Lung microvascular endothelial cell (primary cell): ENCODE measurements at places on chromosomes 7 and 10.

DNA sequence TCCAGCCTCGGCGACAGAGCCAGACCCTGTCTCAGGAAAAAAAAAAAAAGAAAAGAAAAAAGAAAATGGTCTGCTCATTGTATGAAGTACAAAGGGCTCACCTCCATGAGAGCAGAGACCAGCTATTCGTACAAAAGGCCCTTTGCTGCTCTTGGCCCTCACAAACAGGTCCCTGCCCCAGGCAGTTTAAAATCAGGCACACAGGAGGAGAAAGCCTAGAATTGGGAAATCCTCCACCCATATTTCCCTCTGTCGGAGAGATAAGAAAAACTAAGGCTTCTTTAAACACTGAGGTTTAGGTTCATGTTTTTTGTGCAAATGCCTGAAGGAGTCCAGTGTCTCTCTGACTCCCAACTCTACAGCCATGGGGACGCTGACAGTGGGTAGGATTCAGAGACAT lies 15.1 kb downstream of the GNA12 start:
- DNase-seq: no peak

- peak; percentile 61 for DNase-seq
Observed at GRCh38 chr10:30215623-30216022, 133.5 kb downstream of the MTPAP start.

GRCh38 chr7:106617860-106618259 lies 43.1 kb downstream of the CCDC71L start:
- DNase-seq: no peak

- no peak for DNase-seq
Observed at GRCh38 chr10:84862551-84862950, 534.2 kb downstream of the CCSER2 start.

DNA sequence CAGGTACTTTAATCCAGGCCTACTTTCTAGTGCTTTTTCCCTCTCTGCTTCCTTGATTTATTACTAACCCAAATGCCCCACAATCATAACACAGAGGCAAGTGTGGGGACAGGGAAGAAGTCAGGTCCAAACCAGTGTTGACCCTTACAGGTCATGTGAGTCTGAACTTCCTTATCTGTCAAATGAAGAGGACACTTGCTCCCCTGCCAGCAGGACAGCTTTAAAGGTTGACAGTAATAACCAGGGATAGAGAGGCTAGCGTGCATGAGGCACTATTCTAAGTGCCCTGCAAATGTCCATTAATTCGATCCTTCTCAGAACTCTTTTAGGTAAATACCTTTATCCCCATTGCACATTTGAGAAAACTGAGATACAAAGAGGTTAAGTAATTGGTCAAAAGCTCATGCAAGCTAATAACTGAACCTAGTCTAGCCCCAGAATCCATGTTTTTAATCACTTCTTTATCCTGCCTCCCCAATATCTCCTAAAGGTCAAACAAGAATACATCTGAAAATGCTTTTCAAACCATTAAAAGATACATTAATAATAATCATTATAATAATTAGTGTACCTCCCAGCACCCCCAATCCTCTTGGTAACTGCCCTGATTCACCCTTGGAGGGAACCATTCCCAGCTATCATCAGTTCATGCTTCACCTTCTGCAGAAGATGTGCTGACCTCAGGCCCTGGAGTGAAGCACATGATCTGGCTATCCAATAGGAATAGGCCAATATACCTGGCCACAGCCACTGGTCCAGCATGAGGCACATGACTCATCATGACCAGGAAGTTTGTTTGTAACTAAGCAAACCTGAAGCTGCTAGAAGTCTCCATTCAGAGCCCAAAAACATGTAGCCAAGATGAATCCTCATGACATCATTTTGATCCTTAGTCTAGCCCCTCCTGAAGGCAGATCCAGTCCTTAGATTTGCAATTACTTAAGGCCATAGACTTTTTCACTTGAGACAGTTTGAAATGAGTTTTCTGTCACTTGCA lies 40.7 kb downstream of the SGMS1 start:
- no peak for DNase-seq

- peak; percentile 68 for DNase-seq
Observed at GRCh38 chr10:69757553-69758309, 44.0 kb upstream of the COL13A1 start.

DNA sequence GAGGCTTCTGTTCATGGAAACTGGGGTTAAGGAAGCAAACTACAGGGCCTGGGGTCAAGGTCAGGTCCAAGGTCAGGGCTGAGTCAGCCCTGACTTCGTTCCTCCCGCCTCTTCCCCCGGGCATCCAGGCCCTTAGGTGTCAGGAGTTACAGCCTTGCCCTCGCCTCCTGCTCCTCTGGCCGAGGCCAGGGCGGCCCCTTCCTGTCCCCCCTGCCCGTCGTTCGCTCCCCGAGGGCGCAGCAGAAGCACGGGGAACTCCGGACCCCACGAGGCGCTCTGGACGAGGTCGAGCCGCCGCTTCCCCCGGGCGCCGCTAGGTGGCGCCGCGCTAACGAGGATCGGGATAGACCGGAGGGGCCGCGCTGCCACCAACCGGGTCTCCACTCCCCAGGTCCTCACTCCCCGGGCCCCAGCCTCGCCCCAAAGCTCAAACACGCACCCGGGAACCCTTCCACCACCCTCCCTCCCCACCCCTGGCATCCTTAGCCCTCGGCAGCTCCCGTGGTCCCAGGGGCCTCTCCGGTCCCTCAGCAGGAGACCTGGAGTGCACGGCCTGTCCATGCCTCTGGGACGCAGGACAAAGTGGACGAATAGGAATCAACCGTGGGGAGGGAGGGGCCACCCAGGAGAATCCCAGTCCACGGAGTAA lies 59.2 kb upstream of the MYL10 start:
- DNase-seq: peak; percentile 75

- DNase-seq: no peak
Observed at GRCh38 chr7:146713934-146714333, 597.3 kb downstream of the CNTNAP2 start.

GRCh38 chr10:130623680-130624267 lies 487.6 kb downstream of the GLRX3 start:
- no peak for DNase-seq

GRCh38 chr10:72462261-72462660 lies 107.5 kb upstream of the DNAJB12 start:
- peak; percentile 5 for DNase-seq

DNA sequence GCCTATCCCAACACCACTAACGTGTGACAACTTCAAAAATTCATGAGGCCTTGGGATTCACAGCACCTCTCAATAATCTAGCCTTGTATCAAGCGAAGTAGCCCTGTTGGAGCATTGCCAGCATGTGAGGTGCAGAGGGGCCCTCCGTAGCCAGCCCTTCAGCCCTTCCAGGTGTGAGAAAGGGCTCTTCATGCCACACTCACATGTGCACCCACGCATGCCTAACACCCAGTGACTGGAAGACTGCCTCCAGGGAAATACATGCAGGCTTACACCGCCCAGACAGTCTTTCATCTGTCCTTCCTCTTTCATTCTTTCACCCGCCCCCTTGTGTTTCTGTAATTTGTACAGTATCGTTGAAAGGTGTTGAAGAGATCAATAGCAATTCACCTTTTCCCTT lies 26.1 kb downstream of the LRRC4 start:
- no peak for DNase-seq

DNA sequence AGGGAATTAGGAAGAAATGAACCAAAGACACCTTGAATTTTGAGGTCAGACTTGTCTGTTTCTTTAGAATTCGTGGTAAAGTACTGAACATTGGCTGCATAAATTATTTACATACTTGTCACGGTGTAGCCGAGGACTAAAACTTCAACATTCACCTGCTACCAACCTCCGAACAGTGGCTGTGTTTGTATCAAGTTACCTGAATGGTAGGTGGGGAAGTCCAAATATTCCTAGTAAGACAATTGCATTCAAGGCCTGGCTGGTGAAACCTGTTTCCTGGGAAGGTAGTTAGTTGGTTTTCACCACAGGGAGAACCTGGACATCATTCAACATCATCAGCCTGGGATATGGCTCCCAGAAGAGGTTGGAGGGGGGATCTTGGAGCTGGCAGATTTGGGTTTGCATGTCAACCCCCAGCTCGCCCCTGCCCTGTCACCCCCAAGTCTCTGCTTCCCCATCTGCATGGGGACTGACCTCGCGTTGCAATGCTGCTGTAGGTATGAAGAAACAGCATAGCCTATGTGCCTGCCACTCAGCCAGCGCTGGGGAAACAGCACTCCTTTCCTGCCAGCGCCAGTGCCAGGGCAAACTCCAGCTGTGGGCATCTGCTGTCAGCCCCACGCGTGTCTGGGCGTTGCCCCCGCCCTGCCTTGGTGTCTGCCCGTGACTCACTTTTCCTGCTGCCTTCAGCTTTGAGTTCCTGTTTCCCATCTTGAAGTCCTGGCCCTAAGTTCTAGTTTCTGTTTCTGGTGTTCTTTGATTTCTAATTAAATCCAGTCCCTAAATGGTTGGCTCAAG lies 12.7 kb upstream of the LARP4B start:
- peak; percentile 91 for DNase-seq

- DNase-seq: no peak
Observed at GRCh38 chr10:124906551-124907001, 35.3 kb upstream of the ZRANB1 start.

- DNase-seq: peak; percentile 31
Observed at GRCh38 chr7:100247152-100247757, 27.5 kb downstream of the PVRIG start.

DNA sequence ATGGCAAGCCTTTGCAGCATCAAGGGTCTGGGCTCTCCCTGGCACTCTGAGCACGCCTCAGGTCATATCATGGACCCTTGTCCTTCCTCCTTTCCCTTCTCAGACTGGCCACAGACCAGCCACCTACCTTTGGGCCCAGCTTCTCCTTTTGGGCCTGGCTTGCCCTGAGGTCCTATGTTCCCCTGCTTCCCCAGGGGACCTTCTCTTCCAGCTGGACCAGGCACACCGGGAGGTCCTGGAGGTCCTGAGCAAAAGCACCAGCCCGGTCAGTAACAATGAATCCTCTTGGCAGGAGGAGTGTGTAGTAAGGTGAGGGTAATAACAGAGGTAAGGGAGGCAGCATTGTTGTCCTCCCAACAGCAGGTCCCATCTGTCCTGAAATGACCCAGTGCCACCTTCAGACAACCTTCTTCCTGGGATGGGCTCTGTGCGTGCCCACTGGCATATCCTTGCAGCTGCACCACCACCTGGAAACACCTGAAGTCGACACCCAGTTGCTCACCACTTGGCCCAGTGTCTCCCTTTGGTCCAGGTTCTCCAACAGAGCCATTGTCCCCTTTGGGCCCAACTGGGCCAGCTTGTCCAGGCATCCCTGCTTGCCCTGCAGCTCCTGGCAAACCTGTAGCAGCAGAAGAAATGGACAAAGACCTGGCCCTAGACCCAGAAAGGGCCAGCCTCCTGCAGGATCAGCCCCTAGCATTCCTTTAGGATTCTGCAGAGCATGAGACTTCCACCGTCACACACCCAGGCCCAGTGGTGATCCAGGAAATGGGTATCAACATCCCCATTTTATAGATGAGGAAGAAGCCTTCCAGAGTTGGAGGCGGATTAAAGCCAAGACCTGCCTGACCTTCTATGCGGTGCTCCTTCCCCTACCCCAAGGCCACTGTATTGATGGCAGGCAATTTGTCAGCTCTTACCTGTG lies 6.4 kb downstream of the SFTPD start:
- no peak for DNase-seq

DNA sequence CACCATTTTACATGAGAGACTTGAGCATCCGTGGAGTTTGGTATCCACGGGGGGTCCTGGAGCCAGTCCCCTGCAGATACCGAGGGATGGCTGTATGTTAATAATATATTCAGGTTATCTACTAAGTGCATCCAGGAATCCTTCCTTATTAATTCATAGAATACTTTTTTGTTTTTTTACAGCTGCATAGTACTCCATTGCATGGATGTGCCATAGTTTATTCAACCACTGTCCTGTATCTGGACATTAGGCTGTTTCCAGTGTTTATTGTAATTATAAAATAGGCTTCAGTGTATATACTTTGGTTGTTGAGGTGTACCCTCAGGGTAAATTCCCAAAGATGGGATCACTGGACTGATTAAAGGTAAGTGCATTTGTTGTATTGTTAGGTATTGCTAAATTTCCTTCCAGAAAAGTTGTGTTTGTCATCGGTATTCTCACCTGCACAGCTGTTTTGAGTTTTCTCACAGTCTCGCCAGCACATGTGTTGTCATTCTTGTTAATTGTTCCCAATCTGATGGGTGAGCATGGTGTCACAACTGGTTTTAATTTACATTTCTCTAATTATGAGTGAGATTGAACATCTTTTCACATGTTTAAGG lies 55.1 kb downstream of the INPP5F start:
- no peak for DNase-seq

DNA sequence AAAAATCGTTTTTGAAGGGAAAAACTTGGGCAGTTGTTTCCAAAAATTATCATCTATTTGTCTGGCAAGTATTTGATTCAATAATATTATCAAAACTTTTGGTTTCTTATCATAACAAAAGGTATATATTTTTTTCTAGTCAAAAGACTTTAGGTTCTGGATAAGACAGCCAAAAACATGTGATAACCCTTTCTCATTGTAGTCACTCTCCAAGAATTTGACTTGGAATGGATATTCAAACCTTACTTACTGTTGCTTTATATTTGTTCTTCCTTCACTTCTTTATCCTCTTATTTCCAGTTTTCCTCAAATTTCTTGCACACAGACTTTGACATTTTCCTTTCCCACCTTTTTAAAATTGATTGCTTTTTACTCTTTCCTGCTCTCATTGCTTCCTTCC lies 140.9 kb upstream of the FAM3C start:
- DNase-seq: no peak

GRCh38 chr7:67371429-67372305 lies 375.0 kb downstream of the TYW1 start:
- peak; percentile 76 for DNase-seq

DNA sequence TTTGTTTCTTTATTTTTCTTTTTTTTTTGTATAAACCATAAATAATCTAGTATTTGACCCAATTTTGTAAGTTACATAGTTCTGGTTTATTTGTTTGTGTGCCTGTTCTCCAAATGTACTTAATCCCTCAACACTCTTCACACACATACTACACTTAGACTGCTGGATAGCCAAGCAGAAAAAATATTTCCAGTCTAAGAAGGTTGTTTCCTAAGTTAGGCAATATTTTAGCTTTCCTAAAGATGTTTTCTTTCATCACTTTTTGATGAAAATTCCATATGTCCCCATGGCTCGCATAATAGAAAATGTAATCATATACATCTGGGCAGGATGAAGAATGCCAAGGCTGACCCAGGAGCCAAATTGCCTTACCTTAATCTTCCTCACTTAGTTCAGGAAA lies 105.3 kb downstream of the PPP1R3A start:
- no peak for DNase-seq

DNA sequence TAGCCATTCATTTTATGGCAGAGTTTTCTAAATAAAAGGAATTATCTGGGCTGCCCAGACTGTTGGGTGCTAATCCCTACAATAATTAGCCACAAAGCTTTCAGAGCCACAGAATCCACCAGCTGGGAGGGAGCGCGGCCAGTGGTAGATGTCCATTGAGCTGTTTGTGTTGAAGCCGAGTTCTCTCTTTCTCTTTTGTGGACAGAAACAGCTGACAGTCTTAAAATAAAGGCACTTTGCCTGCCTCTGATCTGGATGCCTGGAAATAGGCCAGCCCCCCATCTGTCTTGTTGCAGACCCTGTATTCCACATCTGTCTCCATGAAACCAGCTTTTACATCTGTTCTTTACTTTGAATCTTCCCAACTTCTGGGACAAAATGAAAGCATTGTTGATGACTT lies 66.1 kb downstream of the MTPN start:
- DNase-seq: no peak

GRCh38 chr10:48467669-48468068 lies 137.2 kb downstream of the ARHGAP22 start:
- DNase-seq: no peak

GRCh38 chr10:77359950-77360520 lies 277.6 kb downstream of the KCNMA1 start:
- DNase-seq: no peak
